ENCODE measurements at places on chromosomes 11 and 22.

- no peak for DNase-seq
Measured at GRCh38 chr22:39363751-39364515, 14.1 kb downstream of the SYNGR1 start.

DNA sequence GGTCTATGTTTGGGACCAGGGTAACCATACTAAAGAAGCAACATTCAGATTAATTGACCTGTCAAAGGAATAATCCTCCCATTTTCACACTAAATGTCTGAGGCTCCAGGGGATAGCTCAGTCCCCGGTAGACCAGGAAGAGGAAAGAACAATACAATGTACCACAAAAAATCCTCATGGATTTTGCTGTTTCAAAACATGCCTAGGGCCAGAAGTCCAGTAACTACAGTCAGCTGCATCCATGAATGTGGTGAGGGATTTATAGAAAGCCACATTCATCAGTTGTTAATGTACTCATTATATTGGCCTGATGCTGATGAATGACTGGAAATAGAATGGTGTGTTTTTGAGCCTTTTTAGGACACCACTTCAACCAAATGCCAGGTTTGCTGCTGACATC lies 6.9 kb upstream of the ETS1 start:
- DNase-seq, result no peak

- DNase-seq, result no peak
Measured at GRCh38 chr11:1841511-1842148, 2.8 kb downstream of the TNNI2 start.

DNA sequence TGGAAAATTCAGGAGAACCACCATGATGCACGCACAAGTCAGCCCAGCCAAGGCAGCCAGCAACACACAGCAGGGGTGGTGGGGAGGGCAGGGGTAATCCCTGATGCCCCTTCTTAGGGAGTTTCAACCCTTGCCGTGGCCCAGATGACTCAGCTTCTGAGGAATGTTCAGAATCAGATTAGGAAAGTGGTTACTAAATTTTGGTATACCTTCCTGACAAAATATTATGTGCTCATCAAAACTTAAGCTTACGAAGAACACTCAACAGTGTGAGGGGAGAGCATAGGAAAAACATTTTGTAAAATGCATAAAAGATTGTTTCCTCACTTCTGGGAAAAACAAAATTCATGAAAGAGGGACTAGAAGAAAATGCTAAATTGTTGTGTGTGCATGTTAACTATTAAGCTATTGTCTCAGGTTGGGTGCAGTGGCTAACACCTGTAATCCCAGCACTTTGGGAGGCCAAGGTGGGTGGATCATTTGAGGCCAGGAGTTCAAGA lies 32.1 kb downstream of the SERPIND1 start:
- DNase-seq, result no peak

- no peak for DNase-seq
Measured at GRCh38 chr22:20080445-20080775, 369 bp downstream of the DGCR8 start.

DNA sequence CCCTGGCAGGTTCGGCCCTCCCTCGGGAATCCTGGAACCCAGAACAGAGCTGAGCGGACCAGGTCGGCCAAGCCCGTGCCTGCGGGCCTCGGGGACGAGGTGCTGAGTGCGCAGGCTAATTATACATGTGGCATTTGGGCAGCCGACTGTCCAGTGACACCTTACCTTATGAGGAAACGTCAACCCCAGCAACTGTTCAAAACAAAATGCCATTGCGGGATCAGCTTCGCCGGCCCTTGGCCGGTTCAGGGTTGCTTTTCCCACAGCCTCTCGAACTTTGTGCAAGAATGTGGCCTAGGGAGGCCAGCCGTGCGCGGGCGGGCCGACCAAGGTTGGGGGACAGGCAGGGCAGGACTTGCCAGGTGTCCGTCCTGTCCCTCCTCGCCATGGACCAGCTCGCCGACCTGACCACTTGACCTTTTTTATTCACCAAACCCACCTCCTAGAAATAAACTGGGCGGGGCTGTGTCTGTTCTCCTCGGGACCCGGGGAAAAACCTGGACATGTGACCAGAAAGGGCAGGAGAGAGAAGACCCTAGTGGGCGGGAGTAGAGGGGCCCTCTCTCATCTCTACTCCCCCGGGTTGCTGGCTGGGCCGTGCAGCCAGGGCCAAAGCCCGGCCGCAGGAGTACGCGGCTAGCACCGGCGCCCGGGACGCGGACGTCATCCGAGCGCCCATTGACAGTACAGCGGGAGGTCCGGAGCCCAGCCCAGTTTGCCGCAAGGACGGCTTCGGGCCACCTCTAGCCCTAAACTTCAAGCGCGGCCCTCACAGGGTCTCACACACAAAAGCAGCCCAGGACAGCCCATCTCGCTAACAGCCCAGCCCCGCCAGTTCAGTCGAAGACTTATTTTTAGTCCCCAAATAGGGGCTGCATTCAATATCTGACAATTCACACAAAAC lies 134.3 kb upstream of the C11orf58 start:
- peak; percentile 55 for DNase-seq

- DNase-seq, result no peak
Measured at GRCh38 chr11:82405421-82405820, 328.2 kb downstream of the FAM181B start.

DNA sequence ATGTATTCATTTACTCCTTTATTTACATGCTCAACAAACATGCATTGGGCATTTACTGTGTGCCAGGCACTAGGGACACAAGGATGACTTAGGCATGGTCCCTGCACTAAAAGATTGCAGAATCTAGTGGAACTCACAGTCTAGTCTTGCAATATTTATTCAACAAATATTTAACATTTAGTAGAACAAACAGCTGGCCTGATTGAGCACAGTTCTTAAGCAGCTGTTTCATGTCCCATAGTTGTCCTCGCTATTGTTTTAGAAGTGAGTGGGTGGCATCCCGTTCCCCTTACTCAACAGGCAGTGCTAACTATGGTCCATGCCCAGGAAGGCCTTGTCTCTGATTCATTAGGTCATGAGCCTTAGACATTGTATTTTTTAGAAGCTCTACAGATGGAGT lies 459.9 kb upstream of the CADM1 start:
- no peak for DNase-seq

- DNase-seq, result no peak
Measured at GRCh38 chr22:40406063-40406890, 35.9 kb downstream of the SGSM3 start.

DNA sequence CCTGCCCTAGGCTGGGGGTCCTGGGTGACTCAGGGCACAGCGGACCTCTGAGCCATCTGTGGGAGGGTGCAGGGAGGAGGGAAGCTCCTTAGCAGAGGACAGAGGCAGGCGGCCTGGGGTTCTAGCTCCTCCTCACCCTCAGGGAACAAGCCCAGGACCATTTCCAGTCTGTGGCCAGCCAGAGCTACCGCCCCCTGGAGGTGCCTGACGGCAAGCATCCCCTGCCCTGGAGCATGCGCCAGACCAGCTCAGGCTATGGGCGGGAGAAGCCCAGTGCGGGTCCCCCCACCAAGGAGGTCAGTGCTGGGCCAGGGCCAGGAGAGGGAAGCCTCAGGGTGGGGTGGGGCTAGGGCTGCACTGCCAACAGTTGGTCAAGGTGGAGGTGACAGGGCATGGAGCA lies 26.0 kb upstream of the LRRC10B start:
- DNase-seq, result no peak

- DNase-seq, result no peak
Measured at GRCh38 chr11:32280339-32280738, 155.0 kb downstream of the WT1 start.

DNA sequence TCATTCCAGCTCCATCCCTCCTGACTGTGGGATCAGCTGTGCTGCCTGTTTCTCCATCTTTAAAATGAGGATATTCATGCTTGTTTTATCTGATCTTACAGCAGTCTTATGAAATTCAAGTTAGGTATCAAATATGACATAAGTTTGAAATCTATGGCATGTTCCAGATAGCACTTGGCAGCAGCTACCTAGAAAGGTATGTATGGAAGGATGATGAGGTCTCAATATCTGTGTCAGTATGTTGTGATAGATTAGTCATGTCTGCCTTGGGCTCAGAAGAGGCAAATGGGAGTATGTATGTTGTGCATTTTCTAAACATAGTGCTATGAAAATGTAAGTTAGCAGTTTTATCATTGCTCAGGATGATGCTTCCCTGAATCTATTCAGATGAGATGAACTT lies 122.1 kb downstream of the NAV2 start:
- no peak for DNase-seq

DNA sequence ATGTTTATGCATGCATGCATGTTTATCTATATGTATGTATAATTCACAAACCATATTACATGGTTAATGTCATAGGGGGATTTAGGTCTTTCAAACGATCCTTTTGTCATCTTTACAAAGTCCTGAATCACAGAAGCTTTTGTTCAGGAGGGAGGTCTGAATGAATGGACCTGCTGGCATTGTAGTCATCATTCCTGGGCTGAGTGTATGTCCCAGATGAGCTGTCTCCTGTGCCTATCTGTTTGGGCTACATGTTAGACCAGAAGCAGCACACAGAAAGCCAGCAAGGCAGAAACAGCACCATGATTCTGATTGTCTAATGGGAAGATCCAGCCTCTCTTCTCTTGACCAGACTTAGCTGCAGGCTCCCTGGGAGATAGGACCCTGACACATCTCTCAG lies 69.5 kb downstream of the ADM start:
- DNase-seq, result no peak

DNA sequence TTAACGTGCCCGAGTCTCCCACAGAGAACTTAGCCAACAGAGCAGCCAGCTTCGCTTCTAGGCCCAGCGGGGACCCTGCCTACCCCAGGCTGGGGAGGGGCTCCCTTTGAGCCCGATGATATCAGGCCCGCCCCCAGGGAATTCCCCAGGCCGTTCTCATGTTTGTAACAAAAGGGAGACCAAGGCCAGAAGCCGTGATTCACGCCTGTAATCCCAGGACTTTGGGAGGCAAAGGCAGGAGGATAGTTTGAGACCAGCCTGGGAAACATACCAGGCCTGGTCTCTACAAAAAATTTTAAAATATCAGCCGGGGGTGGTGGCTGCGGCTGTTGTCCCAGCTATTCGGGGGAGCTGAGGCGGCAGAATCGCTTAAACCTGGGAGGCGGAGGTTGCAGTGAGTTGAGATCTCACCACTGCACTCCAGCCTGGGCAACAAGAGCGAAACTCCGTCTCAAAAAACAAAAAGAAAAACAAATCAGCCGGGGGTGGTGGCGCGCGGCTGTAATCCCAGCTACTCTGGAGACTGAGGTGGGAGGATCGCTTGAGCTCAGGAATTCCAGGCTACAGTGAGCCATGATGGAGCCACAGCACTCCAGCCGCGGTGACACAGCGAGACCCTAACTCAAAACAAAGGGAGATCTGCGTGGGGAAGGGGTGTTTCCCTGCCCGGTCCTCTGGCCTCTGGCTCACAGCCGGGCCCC lies 1.7 kb downstream of the DRD4 start:
- no peak for DNase-seq

DNA sequence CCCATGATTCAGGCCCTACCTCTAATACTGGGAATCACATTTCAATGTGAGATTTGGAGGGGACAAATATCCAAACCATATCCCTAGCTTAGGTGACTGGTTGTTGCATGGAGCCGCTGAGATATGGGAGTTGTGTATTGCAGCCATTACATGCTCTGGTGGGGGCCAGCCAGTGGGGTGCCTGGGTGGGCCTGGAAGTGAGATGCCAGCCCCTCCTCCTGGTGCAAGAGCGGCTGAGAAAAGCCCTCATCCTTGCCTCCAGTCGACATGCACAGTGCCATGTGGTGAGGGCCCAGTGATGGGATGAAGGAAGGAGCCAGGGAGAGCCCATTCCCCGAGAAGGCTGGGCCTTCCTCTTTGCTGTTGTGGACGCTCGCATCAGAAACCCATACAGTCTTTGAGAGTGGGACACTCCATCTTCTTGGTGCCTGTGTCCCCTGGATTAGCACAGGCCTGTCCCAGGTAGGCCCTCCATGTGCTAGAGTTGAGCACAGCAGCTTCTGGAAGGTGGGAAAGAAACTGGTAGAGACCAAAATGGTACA lies 1043.0 kb downstream of the TBC1D22A start:
- DNase-seq, result no peak

GRCh38 chr11:133681901-133682300 lies 149.6 kb upstream of the OPCML start:
- DNase-seq, result peak; percentile 63

DNA sequence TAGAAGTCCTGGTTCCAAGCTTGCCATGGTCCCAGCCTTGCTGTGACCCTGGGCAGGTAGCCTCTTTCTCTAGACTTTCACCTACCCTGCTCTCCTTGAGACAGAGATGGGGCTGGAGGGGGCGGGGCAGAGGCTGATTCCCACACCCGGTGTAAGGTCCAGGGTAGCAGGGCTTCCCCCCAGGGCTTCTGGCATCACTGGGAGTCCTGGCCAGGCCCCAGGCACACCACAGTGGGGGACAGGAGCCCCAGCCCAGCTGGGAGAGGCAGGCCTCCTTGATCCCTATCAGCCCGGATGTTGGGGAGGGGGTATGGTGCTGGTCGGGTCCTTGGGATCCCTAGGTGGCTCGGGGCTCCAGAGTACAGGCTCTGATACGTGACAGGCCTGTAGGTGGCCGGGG lies 1.7 kb upstream of the NUDT8 start:
- DNase-seq, result no peak

DNA sequence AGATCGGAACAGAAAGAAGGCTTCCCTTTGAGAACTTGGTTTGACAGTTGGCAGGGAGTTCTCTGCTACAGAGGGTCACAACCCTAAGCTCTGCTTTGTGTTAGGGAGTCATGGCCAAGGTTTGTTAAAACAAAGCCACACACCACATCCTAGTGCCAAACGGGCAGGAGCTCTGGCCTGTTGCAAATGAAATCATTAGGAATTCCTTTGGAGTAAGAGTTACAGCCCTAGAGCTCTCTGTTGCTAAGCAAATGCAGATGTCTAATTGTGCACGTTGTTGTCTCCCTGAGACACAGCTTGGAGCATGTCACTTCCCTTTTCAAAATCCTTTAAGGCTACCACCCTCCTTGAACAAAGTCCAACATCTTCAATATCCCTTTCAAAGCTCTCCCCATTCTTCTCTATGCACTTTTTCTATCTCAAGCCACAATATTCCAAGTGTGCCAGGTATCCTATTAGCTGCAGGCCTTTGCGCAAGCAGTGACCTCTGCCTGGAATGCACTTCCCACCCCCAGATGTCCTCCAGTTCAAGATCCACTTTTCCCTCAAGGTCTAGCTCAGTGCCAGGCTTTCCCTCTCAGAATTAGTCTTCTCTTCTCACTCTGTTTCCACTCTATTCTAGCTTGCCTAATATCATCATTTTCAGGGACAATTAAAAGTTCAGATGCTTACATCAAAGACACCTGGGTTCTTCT lies 253.7 kb upstream of the POU2AF2 start:
- no peak for DNase-seq

DNA sequence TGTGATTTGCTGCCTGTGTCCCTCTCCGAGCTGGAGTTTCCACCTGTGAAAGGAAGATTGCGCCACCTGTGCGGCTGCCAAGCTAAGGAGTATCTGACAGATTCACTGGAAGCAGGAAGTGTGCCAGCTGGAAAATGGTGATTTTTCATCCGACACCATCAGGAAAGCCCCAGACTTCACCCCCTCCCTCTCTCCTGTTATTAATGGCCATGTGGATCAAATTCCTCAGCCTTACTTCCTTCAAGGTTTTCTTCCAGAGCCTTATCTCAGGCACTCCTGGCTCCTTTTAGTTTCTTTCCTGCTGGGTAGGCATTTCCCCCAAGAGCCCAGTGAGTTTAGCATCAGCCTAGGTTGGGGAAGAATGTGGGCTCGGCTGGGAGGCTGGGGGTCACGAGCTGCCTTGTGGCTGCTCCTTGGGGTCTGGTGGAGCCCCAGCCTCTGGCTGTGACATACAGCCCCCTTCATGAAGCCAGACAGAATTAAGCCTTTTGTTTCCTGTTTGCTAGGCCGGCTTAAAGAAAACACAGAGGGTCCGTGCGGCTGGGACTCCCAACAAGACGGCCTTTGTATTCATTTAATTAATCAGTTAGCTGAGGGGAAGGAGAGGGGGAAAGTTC lies 37.1 kb downstream of the PKNOX2 start:
- no peak for DNase-seq

GRCh38 chr11:57499413-57499982 lies 16.0 kb downstream of the SLC43A1 start:
- DNase-seq, result peak; percentile 78

Data from NCI-H748 treated with DMSO at 0.1 percent for 48 hours (cell line).